KG1 (cell line): ENCODE measurements at places on chromosomes 2 and 18.

- DNase-seq, result no peak
Observed at GRCh38 chr2:85648619-85649018, 19.4 kb downstream of the SFTPB start.

DNA sequence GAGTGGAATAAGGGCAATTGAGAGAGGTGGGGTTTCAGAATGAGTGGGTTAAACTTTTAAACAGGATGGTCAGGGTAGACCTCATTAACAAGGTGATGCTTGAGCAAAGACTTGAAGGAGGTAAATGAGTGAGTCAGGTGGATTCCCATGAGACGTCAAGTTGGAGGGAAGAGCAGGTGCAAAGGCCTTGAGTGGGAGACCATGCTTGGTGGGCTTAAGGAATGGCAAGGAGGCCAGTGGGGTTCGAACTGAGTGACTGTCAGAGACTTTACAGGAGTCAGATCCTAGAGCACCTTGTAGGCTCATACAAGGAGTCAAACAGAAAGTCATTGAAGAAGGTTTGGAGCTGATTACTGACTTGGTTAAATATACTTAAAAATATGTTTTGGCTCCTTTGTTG lies 284.1 kb downstream of the CYRIA start:
- DNase-seq, result no peak

- DNase-seq, result no peak
Observed at GRCh38 chr18:57767259-57768050, 35.7 kb downstream of the ATP8B1 start.

DNA sequence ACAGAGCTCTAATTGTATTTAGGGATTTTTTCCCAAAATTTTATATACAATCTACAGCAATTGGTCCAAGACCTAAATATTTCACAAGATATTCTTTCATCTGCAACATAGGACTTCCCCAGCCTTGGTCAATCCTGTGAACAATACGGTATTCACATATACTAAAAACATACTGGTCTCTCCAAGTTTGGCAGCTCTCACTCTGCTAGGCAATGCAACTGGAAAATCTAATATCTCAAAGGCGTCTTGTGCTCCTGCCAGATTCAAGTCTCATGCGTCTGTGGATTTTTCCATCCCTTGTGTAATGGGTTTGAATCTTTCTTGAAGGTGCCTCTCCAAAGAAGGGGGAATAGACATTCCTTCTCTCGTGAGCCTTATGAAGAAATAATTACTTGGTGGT lies 27.4 kb upstream of the MBOAT2 start:
- no peak for DNase-seq

- DNase-seq, result no peak
Observed at GRCh38 chr2:156006721-156007618, 325.6 kb downstream of the NR4A2 start.

DNA sequence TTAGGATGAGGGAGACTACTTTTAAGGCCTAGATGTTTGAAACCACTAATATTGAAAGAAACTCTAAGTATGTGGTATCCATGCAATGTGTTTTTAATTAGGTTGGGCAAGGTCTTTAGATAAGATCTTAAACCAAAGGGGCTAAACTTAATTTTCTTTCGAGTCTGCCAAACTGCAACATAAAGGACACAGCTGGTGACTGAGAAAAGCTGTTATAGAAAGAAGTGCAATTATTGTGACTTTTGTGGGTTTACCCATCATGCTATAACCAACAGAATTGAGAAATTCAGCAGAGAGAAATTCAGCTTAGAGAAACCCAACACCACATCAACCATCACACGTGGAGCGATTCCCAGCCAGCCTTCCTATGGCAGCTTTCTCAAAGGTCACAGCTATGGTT lies 119.5 kb upstream of the LMAN1 start:
- DNase-seq, result no peak
